ENCODE measurements at places on chromosomes 4 and X.

- DNase-seq, result no peak
Observed at GRCh38 chr4:99615170-99615820, 40.7 kb downstream of the MTTP start.

DNA sequence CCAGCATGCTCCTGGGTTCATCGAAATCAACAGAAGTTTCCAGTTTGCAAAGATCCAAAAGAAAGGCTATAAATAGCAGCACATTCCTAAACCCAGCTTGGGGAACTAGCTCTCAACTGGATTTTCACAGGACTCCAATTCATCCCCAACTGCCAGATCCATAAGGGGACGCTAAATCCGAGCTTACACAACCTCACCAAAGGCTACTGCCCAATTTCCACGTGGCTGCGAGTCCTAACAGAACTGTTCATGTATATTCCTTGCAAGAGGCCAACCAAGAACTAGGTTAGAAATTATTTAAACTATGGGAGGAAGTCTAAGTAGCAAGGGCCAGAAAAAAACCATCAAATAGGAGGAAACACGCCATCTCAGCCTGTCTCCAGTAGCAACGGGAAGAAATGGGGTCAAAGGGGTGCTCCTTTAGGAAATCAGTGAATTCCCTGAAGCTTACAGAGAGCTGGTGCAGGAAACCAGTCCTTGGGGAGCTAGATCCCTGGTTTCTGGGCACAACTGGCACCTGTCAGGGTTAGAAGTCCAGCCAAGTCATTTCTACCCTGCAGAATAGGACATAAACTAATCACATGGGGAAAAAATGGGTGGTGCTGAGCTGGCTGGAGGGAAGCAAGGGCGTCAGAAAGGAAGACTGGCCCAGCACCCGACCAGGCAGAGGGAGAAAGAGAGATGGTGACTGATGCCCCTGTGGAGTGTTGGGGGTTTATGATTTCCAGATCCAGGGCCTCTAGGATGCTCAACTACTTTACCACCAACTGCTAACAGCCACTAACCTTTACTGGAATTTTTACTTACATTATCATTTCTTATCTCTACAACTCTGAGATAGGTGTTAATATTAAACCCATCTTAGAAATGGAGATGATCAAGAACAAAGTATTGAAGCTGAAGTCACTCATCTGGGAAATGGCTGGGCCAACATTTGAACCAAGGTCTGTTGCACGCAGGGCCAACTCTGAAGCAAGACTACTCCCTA lies 20.5 kb downstream of the RELL1 start:
- DNase-seq, result no peak

- no peak for DNase-seq
Observed at GRCh38 chrX:109856974-109857373, 123.9 kb upstream of the ACSL4 start.

DNA sequence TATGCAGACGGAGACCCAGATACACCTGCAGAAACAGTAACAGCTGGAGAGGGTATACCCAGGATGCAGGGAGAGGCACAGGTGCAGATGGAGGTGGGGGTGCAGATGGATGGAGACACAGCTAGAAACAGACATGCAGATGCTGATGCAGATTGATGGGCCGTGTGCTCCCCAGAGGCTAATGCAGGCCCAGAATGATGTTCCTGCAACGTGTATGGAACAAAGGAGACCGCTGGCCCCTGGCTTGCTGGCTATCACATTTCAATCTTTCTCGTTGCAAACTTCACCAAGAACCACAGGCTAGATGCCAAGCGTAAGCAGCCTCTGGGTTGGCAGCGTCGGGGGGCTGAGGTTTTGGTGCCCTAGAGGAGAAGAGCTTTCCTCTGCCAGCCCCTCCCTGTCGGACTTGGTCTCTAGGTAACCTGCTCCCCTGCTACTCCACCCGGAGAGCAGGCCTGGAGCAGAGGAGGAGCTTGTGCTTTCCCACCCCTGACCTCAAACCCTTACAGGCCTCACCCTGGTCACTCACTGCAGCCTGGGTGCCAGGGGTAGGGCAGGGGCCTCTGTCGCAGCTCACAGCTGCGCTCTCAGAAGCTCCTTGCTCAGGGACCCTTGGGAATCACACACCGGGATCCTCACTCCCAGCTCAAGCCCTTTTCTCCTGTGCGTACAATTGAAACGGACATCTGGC lies 69.0 kb upstream of the PSAPL1 start:
- DNase-seq, result no peak

GRCh38 chrX:10612215-10612614 lies 8.2 kb downstream of the MID1 start:
- no peak for DNase-seq

DNA sequence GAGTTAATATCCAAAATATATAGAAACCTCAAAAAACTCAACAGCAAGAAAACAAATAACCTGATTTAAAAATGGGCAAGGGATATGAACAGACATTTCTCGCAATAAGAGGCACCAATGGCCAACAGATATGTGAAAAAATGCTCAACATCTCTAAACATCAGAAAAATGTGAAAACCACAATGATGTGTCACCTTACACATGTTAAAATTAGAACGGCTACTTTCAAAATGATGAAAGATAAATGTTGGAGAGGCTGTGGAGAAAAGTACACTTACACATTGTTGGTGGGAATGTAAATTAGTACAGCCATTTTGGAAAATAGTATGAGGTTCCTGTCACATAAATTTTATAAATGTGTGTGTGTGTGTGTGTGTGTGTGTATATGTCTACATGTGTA lies 731.3 kb downstream of the DMD start:
- DNase-seq, result no peak

- DNase-seq, result no peak
Observed at GRCh38 chr4:17058916-17059741, 160.7 kb upstream of the LDB2 start.

DNA sequence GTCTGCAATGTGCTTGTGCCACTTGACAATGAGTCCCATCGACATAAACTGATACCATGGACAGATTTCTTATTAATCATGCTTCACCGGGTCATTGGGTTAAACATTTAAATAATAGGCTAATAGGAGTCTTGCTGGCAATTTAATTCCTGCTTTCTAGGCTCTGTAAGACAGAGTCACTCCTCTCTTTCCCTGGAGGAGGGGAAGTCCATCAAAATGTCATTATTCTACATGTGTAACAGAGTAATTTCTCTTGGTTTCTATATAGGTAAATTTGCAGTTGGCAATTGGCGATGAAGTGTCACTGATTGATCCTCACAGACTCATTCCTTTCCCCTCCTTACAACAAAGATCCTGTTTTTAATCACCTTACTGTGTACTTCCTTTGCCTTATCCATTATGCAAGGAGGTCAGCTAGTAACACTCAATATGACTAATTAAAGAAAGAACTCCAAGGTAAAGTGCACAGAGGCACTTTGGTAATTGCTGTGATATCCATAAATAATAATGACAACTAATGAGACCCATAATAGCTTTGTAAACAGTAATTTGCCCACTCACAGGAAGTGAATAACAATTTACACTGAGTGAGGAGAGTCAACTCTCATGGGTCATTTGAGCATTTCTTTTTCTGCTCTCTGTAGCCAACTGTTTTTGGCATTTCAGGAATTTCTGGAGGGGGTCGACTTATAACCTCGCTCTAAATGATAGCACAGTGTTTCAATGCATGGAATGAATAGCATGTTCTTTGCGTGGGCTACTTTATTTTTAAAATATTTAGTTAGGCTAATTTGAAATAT lies 184.0 kb downstream of the UGT8 start:
- DNase-seq, result no peak

DNA sequence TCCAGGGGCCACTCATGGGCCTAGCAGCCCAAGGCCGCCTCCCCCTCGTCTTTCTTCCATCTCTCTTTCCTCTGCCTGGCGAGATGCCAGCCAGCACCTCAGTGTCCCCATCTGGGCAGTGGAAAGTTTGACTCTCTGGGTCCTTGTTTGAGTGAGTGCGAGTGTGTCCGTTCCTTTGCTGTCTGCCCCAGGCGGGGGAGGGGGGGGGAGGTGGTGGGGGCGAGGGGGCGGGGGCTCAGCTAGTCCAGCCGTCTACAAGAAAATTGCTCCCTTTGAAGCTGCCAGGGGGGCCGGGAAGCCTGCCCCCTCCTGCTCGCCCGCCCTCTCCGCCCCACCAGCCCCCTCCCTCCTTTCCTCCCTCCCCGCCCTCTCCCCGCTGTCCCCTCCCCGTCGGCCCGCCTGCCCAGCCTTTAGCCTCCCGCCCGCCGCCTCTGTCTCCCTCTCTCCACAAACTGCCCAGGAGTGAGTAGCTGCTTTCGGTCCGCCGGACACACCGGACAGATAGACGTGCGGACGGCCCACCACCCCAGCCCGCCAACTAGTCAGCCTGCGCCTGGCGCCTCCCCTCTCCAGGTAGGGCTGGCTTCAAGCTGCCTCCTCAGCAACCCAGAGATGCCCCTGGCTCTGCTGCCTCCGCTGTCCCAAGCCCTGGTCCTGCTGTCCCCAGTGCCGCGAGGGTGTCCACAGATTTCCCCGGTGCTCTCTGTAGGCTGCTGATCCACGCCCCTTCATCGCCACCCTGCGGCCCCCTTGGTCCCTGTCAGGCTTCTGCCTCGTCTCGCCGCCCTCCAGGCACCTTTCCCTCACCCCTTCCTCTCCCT lies at the start of gene BGN:
Gene BGN (plus strand): TSS at position 440 of the 821 bp plus-strand sequence. CDS start 9,652 bp downstream, outside the sequence.
- peak; percentile 32 for DNase-seq

DNA sequence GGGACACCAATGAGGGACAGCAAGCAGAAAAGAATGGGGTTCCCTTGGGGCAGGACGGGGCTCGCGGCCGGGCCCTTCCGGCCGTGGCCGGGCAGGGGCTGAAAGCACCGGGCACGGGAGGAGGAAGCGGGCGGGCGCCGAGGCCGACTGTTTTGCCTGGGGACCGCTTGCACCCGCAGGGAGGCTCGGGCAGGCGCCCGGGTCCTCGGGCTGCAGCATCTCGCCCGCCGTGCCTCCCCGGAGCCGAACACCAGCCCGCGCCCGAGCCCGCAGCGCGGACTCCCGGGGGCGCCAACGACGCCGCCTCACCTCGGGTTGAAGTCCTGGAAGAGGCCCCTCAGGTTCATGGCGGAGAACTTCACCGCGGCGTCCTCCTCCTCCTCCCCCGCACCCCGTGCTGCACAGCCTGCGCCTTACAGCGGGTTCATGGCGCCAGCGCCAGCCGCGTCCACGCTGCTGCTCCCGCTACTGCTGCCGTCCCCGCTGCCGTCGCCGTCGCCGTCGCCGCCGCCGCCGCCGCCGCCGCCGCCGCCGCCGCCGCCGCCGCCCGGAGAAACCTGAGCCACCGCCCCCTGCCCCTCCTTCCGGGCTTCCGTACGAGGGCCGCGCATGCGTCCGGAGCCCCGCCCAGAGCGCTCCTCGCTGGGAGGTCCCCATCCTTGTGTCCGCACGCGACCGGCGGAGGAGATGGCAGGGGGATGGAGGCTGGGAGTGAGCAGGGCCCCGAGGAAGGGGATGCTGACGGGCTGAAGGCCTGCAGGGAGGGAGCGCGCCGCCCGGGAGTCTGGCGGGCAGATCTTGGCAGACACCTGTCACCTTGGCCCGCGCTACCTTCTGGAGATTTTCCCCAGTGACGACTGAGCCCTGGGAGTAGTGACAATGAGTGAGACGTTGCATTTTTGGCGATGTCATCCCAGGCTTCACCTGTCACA lies at the start of gene TMEM185A:
Gene TMEM185A (minus strand): TSS at position 559 of the 932 bp plus-strand sequence. CDS start 212 bp downstream, at position 347.
- peak; percentile 32 for DNase-seq

- DNase-seq, result no peak
Observed at GRCh38 chrX:147180886-147181285, 366.3 kb upstream of the CXorf51A start.

GRCh38 chr4:90958256-90958895 lies 831.2 kb downstream of the CCSER1 start:
- no peak for DNase-seq

- no peak for DNase-seq
Observed at GRCh38 chrX:96689991-96690390, 5.3 kb downstream of the DIAPH2 start.

DNA sequence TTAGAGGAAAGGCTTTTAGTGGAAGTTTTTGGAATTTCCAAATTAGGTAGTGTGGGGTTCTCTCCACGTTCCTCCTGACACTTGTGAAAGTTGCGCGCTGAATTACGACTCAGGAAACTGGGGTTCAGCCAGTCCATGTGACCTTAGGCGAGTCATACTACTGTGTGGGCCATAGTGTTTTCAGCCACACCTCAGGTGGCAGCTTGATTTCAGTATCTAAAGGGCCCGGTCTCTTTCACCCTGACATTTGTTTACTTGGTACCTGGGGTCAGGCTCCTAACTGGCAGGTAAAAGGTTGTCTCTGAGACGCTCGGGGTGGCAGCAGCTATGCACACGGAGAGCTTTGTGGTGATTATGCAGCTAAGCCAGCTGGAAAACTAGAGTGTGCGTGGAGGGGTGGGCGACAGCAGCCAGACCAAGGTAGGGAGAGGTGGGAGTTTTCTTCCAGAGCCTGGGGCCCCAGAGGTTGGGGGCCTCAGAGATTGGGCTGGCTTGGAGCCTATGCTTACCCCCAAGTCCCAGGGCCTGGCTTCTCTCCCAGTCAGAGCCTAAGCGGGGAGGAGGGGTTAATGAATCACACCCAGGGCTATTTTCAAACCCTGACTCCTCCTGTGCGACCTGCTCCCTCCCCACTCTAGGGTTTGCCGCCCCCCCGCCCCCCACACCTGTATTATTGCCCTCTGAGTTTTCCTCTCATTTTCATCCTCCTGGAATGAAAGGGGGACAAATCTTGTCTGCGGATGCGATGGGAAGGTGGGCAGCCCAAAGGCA lies 47.2 kb downstream of the STARD8 start:
- DNase-seq, result no peak

DNA sequence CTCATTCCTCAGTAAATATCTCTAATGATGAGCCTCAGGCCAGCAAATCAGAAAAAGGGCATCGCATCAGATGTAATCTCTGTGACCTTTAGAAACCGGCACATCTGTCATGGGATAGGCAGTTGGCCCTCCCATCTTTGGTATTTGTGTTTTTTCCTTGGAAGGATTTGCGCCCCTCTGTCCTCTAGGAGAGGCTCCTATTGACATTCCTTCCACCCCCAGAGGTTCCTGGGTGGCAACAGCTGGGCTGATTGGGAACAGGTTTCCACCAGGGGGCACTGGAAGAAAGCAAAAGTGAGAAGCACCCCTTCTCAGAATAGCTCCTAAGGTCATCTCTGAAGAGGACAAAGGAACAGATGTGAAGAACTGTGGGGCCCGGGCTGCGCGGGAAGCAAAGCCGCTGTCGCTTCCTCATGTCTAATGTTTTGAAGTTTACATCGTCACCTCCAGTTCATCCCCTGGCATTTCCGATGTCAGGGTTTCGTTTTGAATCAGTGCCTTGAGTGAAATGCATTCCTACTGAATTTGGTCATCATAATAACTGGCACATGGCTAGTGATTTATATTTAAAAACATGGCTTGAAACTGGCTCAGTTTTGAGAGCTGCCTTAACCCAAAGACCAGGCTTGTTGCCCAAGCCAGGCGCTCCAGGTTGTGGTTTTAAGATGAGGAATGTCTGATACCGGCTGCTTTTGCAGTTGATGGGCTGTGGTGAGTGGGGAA lies 6.2 kb downstream of the TXK start:
- no peak for DNase-seq

DNA sequence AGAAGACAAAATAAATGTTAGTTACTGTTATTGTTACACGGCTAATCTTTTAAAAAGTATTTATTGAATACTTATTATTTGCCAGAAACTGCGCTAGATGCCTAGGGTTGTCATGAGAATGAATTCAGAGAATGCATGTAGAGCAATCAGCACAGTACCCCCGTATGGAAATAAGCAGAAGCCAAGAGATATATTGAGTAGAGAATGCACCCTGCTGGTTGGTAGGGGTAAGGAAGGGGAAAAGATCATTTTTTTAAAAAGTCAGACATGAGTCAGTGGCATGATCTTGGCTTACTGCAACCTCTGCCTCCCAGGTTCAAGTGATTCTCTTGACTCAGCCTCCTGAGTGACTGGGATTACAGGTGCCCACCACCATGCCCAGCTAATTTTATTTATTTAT lies 13.1 kb upstream of the DRP2 start:
- no peak for DNase-seq

- DNase-seq, result no peak
Observed at GRCh38 chrX:30538271-30538670, 39.3 kb downstream of the TASL start.

GRCh38 chrX:1434871-1435240 lies 17.9 kb downstream of the ASMTL start:
- DNase-seq, result no peak

Data from NCI-H2227 treated with DMSO at 0.1 percent for 48 hours (cell line).